ENCODE measurements at places on chromosomes 11 and 22. TPM values are rescaled to one million over a fixed set of nuclear protein-coding genes. Genes with fewer than 3 reads are reported as not detected.

SEPTIN3 gene
- total RNA-seq: 2.7 TPM

SCUBE1 gene
- 0.80 TPM for total RNA-seq

OR52H1 gene
- total RNA-seq: not detected

FXYD2 gene
- not detected for total RNA-seq

MMP27 gene
- total RNA-seq: not detected

Data from suprapubic skin (tissue), 4 donors.